ENCODE measurements at places on chromosomes 7 and 10.

DNA sequence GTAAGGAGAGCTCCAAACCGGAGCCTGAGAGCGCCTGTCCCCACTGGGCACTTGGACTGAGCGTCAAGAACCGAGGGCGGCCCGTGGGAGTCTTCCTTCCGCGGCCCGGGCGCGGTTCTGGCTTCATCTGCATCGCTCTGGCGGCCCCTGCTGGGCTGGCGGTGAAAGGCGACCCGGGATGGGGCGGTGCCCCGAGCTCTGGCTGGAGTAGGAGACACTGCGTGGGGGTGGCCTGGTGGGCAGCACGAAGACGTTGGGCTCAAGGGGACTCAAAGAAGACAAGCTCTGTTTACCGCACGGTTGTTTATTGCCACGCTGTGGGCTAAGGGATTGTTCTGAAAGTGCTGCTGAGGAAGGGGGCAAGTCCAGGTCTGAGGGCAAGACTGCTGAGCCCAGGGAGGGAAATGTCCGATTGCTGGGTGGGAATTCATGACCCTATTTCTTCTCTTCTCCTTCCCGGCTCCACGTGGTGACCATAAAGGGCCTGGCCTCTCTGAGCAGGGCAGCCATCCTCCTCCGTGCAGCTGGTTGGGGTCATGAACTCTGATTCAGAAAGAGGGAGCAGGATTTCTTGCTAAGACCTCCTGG, 29.8 kb downstream of the PLAU start:
- peak; percentile 62 for DNase-seq

DNA sequence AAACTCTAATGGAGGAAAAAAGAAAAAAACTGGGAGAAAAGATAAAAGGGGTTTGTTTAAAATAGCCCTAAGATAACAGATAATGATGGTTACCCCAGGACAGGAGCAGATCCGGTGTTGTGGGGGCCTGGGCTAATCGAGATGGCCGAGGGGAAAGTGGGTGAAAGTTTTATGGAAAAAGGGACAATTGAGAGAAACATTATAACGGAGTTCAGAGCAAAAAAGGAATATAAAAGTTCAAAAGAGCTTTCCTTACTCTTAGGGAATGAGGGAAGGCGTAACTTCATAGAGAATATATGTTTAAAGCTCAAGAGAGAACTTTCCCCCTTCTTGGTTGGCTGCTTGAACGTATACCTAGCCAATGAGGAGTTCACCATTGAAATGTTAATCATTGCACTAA, 131.4 kb downstream of the BAMBI start:
- no peak for DNase-seq

- DNase-seq: no peak
Observed at GRCh38 chr10:30873411-30873810, 158.3 kb downstream of the ZNF438 start.

DNA sequence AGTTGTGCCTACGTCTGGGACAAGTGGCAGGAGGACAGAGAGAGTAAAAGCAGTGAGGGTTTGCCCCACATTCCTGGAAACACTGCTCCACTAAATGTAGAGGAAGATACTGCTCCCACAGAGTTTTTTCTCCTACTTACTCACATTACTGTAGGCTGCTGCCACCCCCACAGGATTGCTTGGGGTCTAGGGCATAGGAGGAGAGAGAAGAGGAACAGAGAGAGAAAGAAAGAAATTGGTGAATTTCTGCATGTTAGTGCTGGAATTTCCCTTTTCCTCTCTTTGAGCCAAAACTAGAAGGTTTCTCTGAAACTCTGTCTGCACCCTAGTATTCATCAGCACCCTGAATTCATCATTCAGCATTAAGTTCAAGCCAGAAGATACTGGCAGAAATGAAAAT, 397.9 kb downstream of the INHBA start:
- DNase-seq: no peak

DNA sequence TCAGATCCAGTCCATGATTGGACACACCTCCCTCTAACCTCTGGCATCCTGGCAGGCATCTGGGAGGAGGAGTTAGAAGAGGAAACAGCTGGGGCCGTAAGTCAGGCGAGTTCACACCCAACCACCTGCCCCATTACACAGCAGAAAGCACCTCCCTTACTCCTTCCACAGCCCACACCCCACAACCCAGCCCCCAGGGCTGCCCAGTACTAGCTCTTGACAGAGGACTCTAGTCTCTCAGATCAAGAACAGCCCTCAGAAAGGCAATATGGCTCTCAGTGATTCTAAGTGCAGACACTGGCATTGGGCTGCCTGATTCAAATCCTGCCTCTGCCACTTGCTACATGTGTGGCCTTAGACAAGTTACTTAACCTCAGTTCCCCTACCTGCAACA, 34.1 kb downstream of the KCNMA1 start:
- no peak for DNase-seq

- DNase-seq: no peak
Observed at GRCh38 chr7:8669501-8669851, 236.1 kb downstream of the NXPH1 start.

DNA sequence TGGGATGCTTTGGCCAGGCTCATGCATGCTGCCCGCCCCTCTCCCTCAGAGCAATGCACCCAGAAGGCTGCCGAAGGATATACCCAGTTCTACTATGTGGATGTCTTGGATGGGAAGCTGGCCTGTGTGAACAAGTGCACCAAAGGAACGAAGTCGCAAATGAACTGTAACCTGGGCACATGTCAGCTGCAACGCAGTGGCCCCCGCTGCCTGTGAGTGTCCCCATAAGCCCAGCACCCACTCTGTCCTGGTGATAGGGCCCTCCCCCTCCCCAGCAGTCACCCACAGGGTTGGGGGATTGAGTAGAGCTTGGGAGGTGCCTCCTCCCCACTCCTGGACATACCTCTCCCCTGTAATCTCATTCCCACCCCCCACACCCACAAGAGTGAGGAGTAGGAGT, 7.0 kb upstream of the MUC17 start:
- no peak for DNase-seq

- no peak for DNase-seq
Observed at GRCh38 chr10:121071901-121072300, 220.7 kb downstream of the WDR11 start.

GRCh38 chr10:103077020-103077419, 116.1 kb downstream of the NT5C2 start:
- DNase-seq: no peak

- no peak for DNase-seq
Observed at GRCh38 chr10:12945690-12946359, 55.7 kb downstream of the CCDC3 start.

GRCh38 chr10:22111705-22112104, 106.1 kb downstream of the EBLN1 start:
- DNase-seq: no peak

DNA sequence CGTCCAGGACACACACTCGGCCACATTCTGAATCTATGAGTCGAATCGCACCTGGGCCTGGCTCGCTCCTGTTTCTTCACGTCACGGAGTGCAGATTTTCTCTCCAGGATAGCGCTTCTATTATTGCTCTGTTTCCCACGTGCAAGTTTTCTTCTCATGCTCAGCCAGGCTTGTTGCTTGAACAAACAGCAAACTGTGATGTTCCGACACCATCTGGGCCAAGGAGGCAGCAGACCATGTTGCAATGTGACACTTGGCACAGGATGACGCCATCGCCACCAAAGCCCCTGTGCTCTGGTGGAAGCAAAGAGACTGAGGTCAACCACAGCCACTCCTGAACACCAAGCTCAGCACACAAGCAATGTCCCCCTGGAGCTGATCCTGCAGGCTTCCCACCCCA, 507.1 kb upstream of the ADARB2 start:
- DNase-seq: no peak

GRCh38 chr7:43314379-43315158, 202.1 kb downstream of the HECW1 start:
- no peak for DNase-seq

DNA sequence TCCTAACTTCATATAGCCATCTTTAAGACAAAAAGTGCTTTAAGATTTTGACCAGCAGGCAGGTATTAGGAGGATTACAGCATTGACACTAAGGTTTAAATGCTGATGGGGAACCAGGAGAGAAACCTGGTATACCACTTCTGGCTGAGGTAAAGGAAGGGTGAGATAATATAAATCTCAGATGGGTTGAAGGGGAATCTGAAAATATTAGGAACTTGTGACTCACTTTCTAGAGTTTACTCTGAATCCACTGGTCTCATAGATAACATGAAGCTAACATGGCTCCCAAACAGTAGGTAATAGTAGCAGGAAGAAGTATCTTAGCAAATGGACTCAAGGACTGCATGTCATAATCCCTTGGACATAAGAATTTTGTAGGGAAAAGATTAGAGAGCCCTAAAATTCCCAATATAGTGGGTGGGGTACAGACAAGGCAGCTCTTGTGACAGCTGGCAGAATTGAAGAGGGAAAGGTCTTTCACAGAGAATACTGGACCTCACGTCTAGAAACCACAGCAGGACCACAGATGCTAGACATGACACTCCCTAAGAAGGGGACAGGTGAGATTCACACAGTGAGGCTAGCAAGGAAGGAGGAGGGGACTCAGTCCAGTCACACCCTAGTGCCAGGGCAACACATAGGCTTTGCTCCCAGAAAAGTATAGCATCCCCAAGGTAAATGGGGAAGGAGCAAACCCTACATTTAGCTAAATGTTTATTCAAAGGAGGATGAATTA, 3.5 kb downstream of the PTTG1IP2 start:
- DNase-seq: no peak

DNA sequence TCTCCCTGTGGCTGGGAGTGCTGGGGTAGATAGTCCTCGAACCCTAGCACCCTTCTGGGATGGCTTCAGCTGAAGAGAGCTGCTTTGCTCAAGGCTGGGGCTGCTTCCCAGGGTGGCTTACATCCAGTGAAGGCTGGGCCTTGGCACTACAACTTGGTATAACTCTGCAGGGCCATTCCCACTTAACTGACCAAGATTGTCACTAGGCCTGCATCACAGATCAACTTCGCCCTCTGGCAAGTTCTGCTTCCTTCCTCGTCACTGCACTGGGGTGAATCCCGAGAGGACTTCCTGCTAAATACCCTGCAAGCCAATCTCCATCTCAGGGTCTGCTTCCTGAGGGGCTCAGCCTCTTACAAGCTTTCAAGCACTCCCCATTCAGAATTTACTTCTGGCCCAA, 195.2 kb downstream of the DOCK4 start:
- DNase-seq: no peak

- peak; percentile 57 for DNase-seq
Observed at GRCh38 chr10:94279835-94280709, 82.7 kb downstream of the NOC3L start.

DNA sequence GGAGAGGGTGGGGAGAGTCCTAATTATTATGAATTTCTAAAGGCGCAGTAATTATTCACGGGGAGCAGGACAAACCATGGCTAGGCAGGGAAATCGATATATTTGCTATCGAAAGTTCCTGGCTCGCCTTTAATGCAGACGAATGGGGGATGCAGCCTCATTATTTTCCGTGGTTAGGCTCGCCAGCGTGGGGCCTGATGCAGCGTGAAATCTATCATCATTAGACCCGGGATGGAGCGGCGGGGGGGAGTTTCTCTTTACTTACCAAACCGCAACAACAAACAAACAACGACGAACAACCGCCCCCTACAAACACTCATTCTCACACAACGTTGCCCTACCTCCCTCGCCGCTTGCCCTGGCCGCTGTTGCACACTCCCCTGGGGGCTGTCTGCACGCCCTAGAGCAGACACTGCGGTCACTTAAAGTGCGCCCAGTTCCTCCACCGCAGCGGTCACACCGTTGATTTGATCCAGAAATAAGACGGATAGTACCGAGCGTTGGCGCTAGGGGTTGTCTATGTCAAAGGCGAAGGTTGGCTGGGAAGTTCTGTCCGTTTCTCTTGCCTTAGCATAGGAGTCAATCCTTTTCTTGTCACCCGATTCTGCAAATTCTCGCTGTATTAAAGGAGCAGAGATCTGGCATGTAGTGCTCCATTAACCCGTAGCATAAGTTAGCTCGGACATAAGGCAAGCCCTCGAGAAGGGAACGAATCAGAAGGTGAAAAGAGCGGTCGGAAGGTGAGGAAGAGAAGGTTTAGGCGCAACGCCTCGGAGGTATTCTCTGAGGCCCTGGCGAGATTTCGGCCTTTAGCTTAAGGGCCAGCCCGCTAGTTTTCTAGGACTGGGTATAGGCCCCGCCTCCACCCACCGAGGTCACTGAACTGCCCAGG, 10.4 kb downstream of the NXPH1 start:
- no peak for DNase-seq

GRCh38 chr10:58775960-58776567, 263.4 kb downstream of the BICC1 start:
- no peak for DNase-seq

- DNase-seq: no peak
Observed at GRCh38 chr10:60343254-60343653, 46.4 kb downstream of the ANK3 start.
